ENCODE measurements at places on chromosomes 3 and 15. TPM values are rescaled to one million over a fixed set of nuclear protein-coding genes. Genes with fewer than 3 reads are reported as not detected.

Gene IFT80
- total RNA-seq = 20.0 TPM

DNA sequence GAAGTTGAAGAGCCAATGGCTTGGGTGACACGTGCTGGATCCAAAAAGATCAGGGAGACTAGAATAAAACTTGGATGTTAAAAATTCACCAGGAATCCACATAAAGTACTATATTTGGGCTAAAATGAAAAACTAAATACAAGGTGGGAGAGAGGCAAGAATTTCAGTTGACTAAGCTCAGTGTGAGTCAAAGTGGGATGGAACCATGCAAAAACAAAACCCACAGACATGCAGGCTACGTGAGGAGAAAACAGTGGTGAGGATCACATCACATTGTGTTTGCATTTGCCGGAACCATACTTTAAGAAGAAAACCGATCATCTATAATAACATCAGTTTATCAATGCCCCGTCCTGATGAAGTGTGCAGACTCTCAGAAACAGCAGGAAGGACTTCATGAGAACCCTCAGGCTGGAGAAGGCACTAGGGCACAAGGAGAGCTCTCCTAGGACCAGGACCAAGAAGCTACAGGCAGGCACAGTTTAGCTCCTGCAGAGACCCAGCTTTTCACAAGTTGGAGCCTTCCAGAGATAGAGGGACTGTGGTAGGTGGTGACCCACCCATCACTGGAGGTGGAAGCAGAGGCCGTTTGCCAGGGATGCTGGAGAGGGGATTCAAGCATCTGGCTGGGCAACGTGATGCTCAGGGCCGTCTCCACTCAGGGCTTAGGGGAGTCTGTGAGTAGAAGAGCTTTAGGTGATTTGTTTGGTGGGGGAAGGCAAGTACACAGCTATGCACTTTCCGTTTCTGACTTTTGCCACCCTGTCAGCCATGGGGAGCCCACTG, 29.0 kb upstream of the NR2E3 start:
- H3K27ac ChIP-seq = peak overlapping the region; percentile 85
- H3K4me1 ChIP-seq = peaks cover 20% of the 10 kb centered on the region
- H3K36me3 ChIP-seq = no peaks in the 10 kb centered on the region
- peak overlapping the region; percentile 80 for H3K4me3 ChIP-seq
- H3K27me3 ChIP-seq = peaks cover 19% of the 10 kb centered on the region

DNA sequence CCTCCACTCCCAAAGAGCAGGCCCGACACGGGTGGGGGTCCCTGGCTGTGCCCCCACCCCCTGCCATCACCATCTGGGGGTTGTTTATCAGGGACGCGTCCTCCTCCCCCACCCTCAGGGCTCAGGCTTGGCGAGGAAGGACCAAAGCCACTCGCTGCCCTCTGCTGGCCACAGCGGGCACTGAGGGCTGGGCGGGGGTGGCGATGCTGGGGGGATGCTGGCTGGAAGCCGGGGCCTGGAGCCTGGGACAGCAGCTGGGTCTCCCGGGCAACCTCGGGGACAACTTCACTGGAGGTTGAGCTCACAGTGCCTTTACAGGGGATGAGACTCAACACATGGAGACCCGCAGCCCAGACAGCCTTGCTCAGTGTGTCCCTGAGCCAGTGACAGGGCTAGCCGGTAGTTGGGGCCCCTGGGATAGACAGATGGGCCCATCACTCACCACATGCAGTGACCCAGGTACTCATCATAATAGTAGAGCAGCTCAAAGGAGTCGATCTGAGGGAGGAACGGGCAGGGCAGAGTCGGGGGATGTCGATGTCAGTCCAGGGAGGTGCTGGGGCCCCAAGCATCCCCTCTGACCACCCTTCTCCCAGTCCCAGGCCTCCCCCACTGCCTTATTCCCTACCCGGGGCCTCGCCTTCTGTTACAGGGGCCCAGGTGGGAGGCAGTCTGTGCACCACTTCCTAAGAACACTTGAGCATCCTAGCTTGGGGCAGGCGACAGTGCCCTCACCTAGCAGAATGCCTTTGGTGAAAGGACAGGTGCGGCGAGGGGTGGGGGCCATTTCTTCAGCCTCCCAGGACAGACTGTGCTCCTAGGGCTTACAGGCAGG, 5.9 kb upstream of the CALML4 start:
- no peaks in the 10 kb centered on the region for H3K27me3 ChIP-seq
- H3K4me1 ChIP-seq = peaks cover 5% of the 10 kb centered on the region
- H3K27ac ChIP-seq = no peak overlapping the region
- H3K36me3 ChIP-seq = peaks cover under 1% of the 10 kb centered on the region
- ATAC-seq = peak; percentile 41

GRCh38 chr3:77372634-77373346, 332.9 kb downstream of the ROBO2 start:
- no peaks in the 10 kb centered on the region for H3K27me3 ChIP-seq
- H3K36me3 ChIP-seq = no peaks in the 10 kb centered on the region
- H3K27ac ChIP-seq = no peak overlapping the region
- no peak overlapping the region for H3K4me3 ChIP-seq
- no peaks in the 10 kb centered on the region for H3K4me1 ChIP-seq
- ATAC-seq = no peak

Data from activated T-helper 17 cell treated with anti-CD3 and anti-CD28 coated beads, Interleukin-2, amount 50 U/mL, for 72 hours (primary cell).